ENCODE measurements at places on chromosomes 1 and 21.

GRCh38 chr1:221137666-221138065 is 258.4 kb downstream of the HLX start:
- no peak for DNase-seq

DNA sequence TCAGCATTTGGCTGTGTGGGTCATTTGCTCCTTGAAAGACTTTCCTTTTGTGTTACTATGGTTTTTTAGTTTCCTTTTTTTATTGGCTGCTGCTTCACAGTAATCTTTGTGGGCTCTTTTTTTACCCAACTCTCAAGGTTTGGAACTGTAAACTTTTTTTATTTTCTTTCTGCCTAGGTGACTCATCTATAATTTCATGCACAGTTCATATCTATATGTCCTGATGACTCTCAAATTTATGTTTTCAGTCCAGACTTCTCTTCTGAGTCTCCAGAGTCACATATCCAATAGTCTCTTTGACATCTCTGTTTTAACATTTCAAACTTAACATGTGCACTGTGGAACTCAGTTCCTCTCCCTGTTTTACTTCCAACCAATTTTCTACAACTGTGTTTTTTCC is 83.4 kb downstream of the ATF6 start:
- no peak for DNase-seq

GRCh38 chr1:163874070-163874469 is 552.3 kb downstream of the NUF2 start:
- no peak for DNase-seq

- no peak for DNase-seq
Measured at GRCh38 chr1:18632783-18633421, 2.3 kb downstream of the PAX7 start.

GRCh38 chr1:178307264-178307663 is 189.5 kb downstream of the CLEC20A start:
- DNase-seq, result no peak

- no peak for DNase-seq
Measured at GRCh38 chr1:44603718-44604117, 70.6 kb downstream of the TMEM53 start.

- DNase-seq, result no peak
Measured at GRCh38 chr1:189158155-189158554, 1319.5 kb downstream of the BRINP3 start.

GRCh38 chr1:230355594-230355993 is 70.5 kb downstream of the PGBD5 start:
- no peak for DNase-seq

GRCh38 chr1:121443001-121443540 is 258.3 kb downstream of the SRGAP2C start:
- no peak for DNase-seq

GRCh38 chr1:39394059-39394458 is 97.4 kb upstream of the BMP8A start:
- DNase-seq, result no peak

GRCh38 chr1:182671750-182672486 is 12.5 kb downstream of the RGS8 start:
- no peak for DNase-seq

GRCh38 chr1:51295926-51296325 is 34.4 kb downstream of the TTC39A start:
- no peak for DNase-seq

GRCh38 chr1:184752656-184753055 is 2.0 kb downstream of the EDEM3 start:
- DNase-seq, result no peak

GRCh38 chr1:238779716-238780115 is 606.7 kb upstream of the CHRM3 start:
- DNase-seq, result no peak

GRCh38 chr1:87539147-87539546 is 210.5 kb downstream of the LMO4 start:
- no peak for DNase-seq

DNA sequence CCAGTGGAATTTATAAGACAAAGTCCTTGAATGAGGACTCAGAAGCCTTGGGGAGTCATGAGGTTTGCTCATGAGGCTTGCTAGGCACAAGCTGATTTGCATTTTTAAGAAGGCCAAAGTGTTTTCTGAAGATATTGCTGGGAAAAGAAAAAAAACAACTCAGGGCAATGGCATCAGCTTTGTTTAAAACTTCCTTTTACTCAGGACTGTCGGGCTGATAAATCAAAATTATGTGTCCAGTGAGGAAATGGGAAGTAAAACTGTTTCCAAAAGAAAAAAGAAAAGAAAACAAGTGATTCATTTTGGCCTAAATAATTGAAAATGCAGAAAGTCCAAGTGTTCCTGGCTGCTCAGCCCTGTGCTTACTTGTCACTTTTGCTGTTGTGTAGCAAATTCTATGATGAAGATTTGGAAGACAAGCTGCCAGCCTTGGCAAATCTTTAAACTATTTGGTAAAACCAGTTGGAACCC is 282.4 kb downstream of the HLX start:
- no peak for DNase-seq

DNA sequence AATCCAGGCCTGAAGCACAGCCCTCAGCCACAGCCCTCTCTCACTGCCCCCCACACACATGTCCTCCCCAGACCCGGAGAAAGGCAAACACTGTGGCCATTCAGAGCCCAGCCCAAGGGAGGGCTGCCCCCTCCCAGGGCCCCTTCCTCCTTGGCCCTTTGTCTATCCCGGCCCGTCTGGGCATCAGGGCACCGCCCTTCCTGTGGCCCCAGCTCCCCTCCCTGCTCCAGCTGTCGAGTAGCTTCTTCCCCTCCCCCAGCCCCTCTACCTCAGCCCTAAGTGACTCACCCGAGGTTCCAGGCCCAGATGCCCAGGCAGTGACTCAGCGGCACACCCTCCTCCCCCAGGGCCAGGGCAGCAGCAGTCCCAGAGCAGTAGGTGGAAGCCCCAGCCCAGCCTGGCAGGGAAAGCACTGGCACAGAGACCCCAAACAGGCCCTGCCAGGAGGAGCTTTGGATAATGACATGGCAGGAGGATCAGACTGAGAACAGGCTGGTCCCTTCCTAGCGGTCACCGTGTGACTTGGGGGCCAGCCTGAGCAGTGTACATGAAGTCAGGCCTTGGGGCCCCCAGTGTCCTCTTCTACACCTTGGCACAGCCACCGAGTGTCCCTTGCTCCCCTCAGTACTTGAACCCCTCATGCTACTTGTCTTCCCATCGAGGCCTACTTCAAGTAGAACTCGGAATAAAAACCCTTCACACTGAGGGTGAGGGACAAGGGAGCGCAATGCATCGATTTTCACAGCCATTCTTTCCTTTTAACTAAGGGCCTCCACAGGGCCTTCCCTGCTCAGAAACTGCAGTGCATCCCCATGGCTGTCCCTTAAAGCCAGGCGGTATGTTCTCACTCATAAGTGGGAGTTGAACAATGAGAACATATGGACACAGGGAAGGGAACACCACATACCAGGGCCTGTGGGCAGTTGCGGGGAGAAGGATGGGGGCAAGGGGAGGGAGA is 1.0 kb upstream of the S100A2 start:
- peak; percentile 50 for DNase-seq

- no peak for DNase-seq
Measured at GRCh38 chr1:4549930-4550329, 104.5 kb upstream of the AJAP1 start.

- no peak for DNase-seq
Measured at GRCh38 chr1:32426489-32427255, 32.4 kb upstream of the BSDC1 start.

DNA sequence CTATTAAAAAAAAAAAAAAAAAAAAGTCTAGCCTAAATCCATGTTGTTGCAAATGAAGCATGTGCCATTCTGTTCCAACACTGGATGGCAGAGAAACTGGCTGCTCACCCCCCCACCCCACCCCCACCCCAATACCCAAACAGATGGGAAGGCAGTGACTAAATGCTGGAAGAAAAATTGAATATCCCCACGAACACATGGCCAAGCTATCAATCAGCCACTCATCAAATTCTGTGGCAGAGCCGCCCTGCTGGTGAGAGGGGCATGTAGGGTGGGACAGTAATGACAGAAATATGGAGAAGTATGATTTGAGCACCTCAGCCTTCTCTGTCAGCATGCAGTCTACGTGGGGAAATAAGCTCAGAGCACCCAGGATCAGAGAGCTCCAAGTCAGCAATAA is 34.1 kb downstream of the OPTC start:
- no peak for DNase-seq

DNA sequence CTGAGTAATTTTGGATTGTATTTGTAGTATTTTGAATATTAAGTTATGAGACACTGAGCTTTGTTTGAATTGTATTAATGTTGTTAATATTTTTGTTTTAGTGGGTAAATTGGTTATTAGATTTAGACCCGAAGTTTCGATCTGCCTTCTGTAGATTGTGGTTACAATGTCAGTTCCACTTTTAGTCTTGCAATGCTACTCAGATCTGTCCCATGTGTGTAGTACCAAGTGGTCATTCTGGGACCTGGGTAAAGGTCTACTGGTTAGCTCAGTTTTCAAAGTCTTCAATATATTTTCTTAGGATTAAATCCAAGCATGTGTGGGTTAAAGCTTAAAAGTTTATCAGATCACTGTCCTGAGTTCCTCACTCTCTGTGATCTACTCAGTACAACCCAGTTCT is 346.5 kb upstream of the PROX1 start:
- DNase-seq, result no peak

DNA sequence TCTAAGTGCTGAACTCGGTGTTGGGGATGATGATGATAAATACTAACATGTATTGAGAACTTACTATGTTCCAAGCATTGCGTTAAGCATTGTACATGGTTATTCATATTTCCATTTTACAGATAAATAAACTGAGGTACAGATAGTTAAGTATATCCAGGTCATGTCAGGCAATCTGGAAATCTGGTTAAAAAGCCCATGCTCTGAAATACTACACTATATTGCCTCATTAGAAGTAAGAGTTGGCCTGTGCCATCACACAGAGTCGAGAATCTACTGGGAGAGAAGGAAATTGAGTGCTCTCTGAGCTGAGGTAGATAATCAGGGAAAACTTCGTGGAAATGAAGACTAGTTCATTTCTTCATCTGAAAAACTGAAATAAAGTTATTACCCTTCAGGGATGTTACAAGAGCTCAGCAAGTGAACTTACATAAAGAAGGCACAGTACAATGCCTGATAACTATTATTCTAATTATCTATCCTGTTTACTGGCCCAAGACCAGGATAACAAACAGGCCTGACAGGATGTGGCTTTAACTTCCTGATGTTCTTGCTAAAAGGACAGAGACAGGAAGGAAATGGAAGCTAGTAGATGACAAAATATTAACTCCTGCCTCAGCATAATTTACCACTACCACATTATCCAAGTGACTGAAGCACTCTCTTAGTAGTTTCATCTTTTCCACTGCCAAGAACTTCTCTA is 85.6 kb downstream of the EPS15 start:
- no peak for DNase-seq

- no peak for DNase-seq
Measured at GRCh38 chr21:41886328-41886727, 7.2 kb upstream of the PRDM15 start.

- no peak for DNase-seq
Measured at GRCh38 chr1:78358165-78358564, 132.6 kb upstream of the PTGFR start.

- no peak for DNase-seq
Measured at GRCh38 chr1:169689395-169689794, 22.0 kb downstream of the SELL start.

- DNase-seq, result no peak
Measured at GRCh38 chr1:184096005-184096404, 44.5 kb downstream of the TSEN15 start.

DNA sequence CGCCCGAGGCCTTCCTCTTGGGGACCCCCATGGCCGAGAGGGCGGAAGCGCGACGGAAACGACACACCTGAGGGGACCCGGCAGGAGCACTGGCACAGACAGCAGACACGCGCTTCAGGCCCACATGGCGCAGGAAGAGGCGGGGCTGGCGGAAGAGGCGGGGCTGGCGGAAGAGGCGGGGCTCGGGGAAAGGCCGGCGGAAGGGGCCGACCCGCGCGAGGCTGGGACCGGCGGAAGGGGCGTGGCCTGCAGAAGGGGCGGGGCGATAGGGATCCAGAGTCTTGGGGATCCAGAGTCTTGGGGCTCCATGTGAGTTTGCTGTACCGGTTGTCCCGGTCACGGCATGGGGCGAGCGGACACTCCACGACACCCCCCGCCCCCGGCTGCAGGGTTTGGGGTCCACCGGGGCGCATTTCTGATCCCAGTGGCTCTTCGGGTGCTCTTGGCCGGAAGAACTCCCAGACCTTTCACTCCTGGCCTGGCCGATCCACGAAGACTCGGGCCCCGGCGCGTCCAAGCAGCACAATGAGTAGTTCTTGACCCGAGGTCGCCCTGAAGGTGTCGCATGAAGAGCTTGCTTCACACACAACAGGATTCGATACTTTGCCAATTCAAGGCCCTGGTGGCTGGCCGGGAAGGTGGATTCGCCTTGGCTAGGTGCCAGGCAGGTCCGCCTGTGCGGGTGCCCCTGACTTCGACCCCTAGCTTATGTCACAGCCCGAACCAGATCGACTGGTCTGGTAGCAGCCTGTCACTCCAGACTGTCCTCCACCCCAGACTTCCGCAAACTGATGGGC is at the start of gene URB1:
TSS of gene URB1 (minus strand) at position 133 of the 797 bp plus-strand sequence. CDS start at position 31, 102 bp downstream.
- DNase-seq, result peak; percentile 91

DNA sequence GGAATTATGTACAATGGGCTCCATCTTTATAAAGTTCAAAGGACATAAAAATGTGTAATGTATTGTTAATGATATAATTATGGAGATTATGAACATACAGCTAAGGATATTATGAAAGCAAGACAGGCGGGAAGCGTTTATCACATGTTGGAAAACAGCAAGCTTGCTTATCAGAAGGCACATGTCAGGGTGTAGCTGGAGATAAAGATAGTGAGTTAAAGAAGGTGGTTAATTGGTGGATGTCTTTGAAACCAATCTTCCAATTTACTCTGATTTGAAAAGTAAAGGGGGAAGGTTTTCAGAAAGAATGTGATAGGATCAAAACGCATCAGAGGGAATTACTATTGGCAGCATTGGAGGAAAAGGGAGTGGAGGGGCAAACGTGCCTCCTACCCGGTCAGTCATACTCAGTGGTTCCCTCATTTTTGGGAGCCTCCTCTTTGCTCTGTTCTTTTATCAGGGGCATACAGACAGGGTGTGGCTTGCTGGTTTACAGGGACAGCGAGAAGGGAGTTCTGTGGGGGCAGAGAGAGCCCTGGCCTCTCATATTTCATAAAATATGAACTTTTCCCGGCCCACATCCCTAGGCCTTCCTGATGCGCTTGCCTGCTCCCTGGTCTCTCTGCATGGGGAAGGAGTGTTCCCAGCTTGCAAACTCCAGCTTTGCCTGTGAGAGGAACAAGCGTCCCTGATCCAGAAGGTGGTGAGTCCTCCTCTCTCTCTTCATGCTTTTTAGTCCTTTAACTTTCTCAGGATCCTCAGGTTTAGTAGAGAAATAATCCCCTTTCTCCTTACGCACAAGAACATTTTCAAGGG is 8.0 kb upstream of the SVBP start:
- no peak for DNase-seq

- DNase-seq, result no peak
Measured at GRCh38 chr1:20192364-20192763, 6.0 kb upstream of the PLA2G2C start.
